ENCODE measurements at places on chromosomes 12 and 14.

GRCh38 chr12:29113101-29113500, 36.0 kb upstream of the FAR2 start:
- DNase-seq = no peak

- DNase-seq = no peak
These were observed 77.9 kb downstream of the SPATA7 start for GRCh38 chr14:88463318-88463717.

DNA sequence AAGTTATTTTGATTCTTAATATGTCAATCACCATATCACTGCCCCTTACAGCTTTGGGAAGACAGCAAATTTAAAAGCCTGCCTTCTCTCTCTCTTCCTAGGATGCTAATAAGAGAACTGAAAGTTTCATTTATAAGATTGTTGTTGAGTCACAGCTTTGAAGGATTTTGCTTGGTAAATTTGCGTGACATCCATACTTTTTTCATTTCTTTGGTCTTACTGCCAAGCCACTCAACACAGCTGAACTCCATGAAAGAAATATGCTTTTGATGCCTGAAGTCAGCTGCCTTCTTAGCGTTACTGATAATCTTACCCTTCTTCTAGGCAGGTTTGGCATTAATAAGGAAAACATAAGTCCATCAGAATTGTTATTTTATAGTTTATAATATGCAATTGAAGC, 155.0 kb downstream of the CRADD start:
- no peak for DNase-seq

GRCh38 chr12:43113135-43113534, 438.9 kb downstream of the ADAMTS20 start:
- no peak for DNase-seq

DNA sequence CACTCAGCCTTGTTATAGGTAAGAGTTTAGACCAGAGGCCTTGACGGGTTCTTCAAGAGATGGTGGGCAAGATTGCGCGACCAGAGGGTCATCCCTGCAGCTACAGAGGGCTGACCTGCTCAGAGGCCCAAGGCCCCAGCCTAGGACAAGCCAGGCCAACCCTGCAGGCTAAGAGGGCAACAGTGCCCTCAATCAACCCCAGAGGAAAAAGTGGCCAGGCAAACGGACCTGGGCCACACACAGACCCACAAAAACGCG, 1.3 kb downstream of the SSH1 start:
- DNase-seq = no peak

GRCh38 chr12:54858562-54858961, 4.2 kb downstream of the MUCL1 start:
- no peak for DNase-seq

- no peak for DNase-seq
These were observed 49.2 kb downstream of the PTPN21 start for GRCh38 chr14:88505621-88506020.

DNA sequence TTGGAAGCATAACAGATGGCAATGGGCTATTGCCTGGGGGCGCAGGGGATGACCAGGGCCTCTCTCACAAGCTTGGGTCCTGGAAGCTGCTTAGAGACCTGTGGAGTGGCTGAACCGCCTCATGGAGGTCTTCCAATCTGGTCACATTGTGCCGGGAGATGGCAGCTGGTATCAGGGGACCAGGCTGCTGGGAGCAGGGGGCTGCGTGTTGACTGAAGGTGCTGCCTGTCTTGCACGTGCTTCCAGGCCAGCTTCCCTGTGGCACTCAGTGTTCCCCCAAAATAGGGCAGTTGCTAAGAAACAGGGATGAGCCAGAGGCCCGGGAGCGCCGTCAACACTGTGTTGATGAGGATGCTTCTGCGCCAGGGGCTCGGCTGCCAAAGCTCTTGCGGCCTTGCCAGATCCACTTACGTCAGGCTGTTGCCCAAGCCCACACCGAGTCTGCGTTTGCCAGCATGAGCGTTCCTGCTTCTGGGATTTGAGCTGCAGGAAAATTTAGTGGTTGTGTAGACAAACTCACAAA, 39.8 kb downstream of the ELK3 start:
- DNase-seq = no peak

- no peak for DNase-seq
These were observed 251.5 kb downstream of the PAWR start for GRCh38 chr12:79439175-79439825.

DNA sequence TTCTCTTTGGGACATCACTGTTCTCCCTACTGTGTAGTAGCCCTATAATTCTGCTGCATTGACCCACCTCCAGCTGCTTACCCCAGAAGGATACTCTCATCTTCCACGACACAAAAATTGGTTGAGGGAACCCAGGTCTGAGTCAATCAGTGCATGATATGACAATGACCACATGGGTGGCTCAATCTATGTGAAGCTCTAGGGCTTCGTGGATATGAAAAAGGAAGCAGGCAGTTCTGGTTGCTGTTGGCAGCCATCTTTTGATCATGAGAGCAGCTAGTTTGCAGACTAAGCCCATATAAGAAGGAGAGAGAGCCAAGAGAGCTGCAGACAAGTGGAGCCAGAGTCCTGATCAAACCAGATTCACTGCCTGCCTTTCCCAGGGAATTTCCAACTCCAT, 57.9 kb downstream of the AVPR1A start:
- DNase-seq = no peak

DNA sequence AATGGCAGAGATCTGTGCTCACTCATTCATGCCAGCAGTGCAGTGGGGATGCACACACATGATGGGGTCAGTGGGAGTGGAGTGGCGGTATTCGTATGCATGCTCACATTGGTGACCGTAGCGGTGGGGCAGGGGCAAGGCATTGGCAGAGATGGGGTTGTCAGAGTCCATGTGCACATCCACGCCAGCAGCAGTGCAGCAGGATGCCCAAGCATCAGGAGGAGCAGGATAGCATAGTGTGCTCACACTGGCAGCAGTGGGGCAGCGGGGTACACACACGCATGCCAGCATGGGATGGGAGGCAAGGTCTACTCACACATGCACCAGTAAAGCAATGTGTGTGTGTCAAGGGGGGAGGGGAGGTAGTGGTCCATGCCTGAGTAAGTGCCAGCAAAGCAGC, 89.4 kb upstream of the GARIN6 start:
- DNase-seq = no peak

DNA sequence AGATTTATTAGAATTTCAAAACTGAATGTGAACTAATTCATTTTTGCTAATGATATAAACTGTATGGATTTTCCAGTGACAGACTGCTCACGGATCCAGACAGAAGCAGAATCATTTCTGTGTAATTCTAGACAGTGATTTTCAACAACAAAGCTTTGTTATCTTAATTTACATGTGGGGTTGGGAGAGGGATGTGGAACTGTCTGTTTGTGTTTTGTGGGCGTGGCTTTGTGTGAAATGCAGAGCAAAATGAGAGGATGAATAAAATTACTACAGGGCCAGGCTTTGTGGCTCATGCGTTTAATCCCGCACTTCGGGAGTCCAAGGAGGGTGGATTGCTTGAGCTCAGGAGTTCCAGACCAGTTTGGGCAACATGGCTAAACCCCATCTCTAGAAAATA, 834.7 kb downstream of the GALC start:
- no peak for DNase-seq

- no peak for DNase-seq
These were observed 8.3 kb upstream of the ZNF641 start for GRCh38 chr12:48358937-48359513.

GRCh38 chr12:125166041-125166440, 100.8 kb downstream of the AACS start:
- no peak for DNase-seq

DNA sequence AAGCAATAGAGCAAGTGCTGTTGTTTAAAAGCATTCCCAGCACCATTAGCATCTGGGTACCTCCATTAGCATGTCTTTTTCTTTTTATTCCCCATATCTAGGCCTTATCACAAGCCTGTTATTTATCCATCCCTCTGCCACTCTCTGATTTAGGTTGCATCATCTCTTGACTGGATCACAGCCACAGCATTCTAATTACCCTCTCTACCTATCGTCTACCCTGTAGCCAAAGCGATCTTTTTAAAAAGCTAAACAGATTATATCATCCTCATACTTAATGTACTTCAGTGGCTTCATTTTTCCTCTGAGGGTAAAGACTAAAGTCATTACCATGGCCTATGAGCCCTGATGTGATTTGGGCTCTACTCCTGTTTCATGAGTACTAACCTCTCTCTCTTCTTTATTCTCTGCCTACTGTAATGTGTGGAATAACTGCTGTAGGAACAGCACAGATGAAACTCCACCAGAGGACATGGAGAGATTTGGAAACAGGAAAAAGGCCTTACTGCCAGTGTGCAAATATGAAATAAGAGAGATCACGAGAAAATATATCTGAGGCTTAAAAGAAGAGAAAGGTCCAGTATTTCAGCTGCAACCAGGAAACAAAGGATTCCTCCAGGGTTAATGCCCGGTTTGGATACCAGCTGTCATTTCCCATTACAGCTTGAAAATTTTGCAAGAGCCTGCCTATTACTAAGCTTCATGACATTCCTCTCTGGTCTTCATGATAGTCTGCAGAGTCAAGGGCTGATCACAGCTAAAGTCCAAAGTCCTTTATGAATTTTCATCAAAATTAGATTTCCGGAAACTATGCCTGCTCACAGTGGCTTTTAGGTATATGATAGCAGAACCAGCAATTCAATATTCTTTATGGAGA, 422.5 kb upstream of the PDE3A start:
- no peak for DNase-seq

GRCh38 chr14:71362920-71363584, 455.8 kb downstream of the PCNX1 start:
- DNase-seq = no peak

- no peak for DNase-seq
These were observed 1.5 kb downstream of the RFLNA start for GRCh38 chr12:124296295-124296915.

DNA sequence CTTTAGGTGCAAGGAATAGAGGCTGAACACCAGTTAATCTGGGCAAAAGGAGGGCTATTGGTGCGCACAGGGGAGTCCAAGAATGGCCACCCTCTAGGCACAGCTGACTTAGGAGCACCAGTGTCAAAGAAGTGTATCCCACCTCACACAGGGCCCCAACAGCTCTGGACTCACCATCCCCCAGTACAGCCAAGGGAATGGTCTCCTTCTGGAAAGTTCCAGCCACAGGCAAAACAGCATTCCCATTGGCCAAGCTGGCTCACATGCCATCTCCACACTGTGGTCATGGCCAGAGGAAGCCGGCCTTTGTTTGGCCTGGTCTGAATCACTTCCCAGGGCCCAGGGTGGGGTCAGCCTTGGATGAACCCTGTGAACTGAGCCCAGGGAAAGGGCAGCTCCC, 120.1 kb downstream of the DICER1 start:
- no peak for DNase-seq

GRCh38 chr12:96061864-96062453, 26.6 kb upstream of the LTA4H start:
- DNase-seq = peak; percentile 61

DNA sequence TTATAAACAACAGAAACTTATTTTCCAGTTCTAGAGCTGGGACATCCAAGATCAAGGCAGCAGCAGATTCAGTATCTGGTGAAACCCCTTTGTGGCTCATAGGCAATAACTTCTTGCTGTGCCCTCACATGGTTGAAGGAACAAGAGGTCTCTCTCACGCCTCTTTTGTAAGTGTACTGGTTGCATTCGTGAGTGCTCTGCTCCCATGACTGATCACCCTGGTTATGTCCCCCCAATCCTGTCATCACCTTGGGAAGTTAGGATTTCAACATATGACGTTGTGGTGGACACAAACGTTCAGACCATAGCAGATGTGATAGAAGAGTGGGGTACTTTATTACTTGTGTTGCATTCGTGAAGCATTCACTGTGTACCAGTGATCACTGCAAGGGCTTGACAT, 184.0 kb downstream of the SRGAP1 start:
- no peak for DNase-seq

GRCh38 chr14:51575349-51576116, 76.2 kb upstream of the FRMD6 start:
- DNase-seq = no peak

DNA sequence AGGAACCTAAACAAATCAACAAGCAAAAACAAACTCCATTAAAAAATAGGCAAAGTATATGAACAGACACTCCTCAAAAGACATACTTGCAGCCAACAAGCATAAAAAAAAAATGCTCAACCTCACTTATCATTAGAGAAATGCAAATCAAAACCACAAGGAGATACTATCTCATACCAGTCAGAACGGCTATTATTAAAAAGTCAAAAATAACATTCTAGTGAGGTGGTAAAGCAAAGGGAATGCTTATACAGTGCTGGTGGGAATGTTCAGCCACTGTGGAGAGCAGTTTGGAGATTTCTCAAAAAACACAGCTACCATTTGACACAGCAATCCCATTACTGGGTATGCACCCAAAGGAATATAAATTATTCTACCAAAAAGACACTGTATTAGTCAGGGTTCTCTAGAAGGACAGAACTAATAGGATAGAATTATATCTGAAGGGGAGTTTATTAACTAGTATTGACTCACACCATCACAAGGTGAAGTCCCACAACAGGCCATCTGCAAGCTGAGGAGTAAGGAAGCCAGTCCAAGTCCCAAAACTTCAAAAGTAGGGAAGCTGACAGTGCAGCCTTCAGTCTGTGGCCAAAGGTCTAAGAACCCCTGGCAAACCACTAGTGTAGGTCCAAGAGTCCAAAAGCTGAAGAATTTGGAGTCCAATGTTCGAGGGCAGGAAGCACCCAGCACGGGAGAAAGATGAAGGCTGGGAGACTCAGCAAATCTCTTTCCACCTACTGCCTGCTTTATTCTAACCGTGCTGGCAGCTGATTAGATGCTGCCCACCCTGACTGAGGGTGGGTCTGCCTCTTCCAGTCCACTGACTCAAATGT, 101.6 kb upstream of the KRAS start:
- DNase-seq = no peak

GRCh38 chr14:63475761-63476160, 67.4 kb downstream of the PPP2R5E start:
- no peak for DNase-seq

GRCh38 chr14:96056509-96057422, 17.6 kb downstream of the C14orf132 start:
- no peak for DNase-seq

- no peak for DNase-seq
These were observed 348.2 kb downstream of the DPF3 start for GRCh38 chr14:72545411-72546311.

- DNase-seq = peak; percentile 50
These were observed 2.2 kb upstream of the ZFP36L1 start for GRCh38 chr14:68794851-68795596.

DNA sequence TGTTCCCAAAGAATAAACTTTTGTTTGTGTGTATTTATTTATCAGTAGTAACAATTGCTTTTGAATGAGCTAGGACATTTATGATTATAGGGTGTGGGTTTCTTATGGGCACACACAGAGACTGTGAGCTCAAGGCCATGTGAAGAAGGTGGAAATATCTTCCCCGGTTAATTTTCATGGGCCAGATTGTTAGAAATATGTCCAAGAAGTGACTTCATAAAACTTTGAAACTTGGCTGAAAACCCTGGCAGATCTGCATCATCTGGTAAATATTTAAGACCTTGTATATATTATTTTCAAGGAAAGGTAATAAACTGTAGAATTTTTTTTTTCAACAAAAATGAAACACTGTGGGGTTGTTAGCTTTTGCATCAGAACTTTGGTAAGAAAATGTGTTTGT, 53.5 kb upstream of the RNU6-8 start:
- no peak for DNase-seq
